ENCODE measurements at places on chromosomes 5 and 9.

- DNase-seq, result no peak
Measured at GRCh38 chr9:36871606-36872005, 162.5 kb downstream of the PAX5 start.

DNA sequence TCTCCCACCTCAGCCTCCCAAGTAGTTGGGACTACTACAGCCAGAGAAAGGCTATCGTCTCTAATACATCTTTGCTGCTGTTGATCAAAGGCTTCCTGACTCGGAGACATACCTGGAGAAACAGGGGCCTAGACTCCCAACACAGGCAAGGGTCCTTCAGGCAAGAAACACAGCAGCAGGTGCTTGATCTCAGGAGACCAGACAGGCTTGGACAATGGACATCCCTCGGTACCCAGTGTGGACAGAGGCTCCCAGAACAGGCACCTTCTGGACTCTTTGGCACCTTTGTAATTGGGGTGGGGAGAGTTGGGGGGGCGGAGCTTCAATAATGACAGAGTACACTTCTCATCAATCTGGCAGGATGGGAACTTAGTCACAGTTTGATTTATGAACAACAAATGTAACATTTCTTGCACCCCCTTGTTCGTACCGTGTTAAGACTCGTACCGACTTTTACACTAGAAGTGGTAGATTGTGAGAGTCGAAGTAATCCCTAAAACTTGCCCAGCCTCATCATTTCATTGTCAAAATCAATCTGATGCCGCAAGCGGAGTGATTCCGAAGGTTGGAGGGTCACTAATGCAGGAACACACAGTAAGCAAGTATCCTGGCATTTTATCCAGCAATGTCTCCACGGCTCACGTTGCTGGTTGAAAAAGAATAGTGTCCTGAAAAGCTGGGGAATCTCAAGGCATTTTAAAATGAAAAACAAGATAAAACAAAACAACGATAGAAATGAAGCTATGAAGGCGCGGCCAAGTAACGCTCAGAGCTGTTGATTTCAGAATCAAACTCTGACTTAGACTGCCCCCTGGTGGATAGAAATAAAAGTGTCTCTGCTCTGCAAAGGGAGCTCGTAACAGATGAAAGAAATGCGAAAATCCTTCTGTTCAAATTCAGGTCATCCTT is 46.4 kb upstream of the STK32A start:
- peak; percentile 24 for DNase-seq

DNA sequence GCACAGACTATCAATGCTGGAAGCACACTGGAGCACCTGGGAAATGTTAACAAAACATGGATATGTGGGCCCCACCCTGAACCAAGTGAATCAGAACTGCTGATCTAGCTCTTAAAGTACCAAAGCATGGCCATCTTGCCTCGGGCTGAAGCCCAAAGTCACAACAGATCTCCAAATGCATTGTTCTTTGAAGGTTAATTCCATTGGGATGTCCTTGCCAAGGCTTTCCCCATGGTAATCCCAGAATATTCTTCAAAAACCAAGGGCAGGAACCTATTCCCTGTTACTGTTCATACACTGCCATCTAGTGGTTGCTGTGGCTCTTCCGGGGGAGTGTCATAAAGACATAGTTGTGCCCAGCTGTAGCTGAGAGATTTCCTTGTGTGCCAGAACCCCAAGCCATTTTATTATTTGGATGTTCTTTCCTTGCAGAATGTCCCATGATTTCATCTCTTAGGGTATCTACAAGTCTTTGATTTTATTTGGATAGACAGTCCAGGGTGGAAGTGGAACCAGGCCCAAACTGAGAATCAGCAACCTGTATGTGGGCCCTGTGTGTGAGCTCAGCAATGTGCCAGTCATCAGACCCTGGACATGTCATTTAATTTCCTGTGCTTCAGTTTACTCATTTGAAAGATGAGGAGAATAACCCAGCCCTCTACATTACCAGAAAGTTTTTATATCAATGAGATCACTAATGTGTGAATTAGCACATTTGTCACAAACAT is 290.0 kb downstream of the ACTL7B start:
- peak; percentile 77 for DNase-seq

DNA sequence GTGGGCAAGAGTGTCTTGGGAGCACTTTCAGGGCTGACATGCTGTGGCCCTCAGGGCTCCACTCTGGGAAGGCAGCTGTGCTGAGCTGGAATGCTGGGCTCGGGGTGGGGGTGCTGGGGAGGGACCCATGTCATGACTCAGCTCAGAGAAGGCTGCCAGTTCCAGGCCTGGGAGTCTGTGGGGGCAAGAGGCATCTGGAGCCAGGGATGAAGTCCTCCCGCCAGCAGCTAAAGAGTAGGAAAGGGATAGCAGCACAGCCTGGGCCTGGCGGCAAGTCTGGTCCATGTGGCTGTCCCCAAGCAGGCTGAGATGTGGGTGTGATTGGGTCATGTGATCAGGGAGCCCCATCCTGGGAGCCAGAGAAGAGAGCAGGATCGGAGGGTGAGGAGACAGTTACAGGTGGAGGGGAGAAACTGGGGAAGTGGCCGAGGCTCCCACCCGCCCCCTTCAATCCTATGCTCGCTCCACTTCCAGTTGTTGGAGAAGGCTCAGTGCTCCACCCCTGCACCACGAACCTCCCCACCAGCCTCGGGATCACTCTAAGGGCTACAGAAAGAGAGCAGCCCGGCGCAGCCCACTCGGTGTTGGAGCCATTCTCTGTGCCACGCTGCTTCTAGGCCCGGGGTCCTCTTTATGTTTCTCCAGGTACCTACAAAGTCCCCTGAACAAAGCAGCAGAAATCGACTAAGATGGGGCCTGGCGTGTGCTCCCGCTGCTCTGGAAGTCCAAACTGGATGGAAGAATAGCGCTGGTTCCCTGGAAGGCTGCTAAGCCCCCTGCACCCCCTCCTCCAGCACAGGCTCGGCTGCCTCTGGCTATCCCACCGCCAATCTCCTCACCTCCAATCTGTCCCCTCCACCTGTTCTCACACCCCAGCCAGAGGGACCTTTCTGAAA is 12.0 kb downstream of the PDGFRB start:
- peak; percentile 80 for DNase-seq

GRCh38 chr9:21412107-21412506 is 3.2 kb downstream of the IFNA8 start:
- no peak for DNase-seq

DNA sequence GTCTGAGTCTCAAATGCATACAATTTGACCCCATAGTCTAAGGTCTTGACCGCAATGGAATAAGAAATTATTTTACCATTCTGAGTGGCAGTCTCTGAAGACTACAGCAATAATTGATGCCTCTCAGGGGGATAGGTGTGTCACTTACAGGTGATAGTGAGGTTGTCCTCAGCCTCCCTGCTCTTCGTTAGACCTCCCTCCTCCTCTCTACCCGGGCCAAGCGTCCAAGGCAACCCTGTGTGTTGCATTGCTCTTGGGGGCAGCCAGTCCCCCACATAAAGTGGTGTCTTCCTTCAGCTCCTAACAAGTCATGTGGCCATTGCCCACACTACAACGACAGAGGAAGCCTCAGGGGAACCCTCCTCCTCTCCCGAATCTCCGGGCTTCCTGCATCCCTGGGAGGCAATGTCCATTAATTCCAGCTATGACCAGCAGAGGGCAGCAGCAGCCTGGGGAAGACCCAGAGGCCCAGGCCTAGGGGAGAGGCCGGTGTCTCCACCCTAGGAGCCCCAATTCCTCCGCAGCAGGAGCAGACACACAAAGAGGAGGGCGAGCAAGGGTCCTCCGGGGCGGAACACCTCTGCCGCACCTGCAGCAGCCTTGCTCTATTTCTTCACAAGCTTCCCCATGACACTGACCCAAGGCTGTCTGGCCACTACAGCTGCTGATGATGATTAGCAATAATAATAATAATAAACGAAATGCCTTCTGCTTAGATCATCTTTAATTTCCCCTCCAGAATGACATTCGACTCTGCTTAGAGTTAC is 134.8 kb downstream of the KCNIP1 start:
- peak; percentile 76 for DNase-seq

DNA sequence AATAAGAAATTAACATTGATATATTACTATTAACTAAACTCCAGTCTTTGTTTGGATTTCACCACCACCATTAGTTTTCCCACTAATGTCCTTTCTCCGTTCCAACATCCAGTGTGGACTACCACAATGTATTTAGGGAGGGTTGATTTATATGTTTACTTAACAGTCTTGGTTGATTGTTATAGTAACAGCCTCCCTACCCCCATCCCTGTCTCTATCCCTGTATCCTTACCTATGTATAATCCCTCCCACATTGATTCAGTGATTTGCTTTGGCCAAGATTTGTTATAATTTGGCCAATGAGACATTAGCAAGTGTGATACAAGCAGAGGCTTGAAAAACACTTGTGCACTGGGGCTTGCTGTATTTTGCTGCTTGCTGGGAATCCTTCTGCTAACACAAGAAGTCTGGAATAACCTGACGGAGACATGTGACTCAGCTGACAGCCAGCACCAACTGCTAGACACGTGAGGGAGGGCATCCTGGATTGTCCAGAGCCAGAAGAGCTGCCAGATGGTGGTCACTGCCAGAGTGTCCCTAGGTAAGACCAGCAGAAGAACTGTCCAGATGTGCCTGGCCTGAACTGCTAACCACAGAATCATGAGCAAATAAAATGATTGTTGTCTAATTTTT is 51.2 kb upstream of the TCF7 start:
- no peak for DNase-seq

GRCh38 chr9:126942399-126942798 is 27.8 kb downstream of the RALGPS1 start:
- DNase-seq, result no peak

GRCh38 chr5:179405054-179405416 is 59.8 kb upstream of the ADAMTS2 start:
- no peak for DNase-seq

DNA sequence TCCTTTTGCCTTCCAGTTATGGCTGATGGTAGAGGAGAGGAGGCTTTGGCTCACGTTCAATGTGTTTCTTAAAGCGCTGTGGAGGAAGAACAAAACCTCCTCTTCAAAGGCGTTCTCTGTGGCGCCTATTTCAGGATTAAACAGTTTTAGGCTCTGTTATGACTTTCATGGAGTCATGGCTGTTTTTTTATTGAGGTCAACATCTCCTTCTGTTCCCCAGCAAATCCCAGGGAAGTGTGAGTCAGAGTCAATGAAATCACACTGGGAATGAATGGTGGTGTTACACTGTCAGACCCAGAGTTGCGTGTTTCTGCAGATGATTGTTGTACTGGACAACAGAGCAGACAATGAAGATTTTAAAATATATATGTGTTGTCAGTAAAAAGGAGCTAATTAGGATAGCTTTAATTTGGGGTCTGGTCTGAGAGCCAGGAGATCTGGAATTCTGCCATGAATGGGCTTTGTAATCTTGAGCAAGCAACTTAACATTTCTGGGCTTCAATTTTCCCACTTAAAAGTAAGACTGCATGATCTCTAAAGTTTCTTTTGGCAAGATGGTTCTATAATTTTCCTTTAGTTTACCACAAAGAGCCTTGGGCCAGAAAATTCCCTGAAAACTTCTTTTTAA is 240.7 kb downstream of the CSNK1G3 start:
- DNase-seq, result peak; percentile 3

DNA sequence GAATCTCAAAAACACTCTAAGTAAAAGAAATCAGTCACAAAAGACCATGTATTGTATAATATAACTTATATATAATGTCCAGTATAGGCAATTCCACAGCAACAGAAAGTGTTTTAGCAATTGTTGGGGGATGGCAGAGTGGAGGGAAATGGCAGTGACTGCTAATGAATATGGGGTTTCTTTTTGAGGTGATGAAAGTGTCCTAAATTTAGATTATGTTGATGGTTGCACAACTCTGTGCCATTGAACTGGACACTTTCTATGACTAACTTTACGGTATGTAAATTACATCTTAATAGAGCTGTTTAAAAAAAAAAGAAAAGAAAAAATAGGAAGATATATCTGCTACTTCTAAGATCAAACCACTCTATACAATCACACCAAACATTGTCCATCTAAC is 124.9 kb upstream of the ZNF462 start:
- no peak for DNase-seq

GRCh38 chr5:148996270-148996669 is 66.6 kb downstream of the SH3TC2 start:
- DNase-seq, result no peak

DNA sequence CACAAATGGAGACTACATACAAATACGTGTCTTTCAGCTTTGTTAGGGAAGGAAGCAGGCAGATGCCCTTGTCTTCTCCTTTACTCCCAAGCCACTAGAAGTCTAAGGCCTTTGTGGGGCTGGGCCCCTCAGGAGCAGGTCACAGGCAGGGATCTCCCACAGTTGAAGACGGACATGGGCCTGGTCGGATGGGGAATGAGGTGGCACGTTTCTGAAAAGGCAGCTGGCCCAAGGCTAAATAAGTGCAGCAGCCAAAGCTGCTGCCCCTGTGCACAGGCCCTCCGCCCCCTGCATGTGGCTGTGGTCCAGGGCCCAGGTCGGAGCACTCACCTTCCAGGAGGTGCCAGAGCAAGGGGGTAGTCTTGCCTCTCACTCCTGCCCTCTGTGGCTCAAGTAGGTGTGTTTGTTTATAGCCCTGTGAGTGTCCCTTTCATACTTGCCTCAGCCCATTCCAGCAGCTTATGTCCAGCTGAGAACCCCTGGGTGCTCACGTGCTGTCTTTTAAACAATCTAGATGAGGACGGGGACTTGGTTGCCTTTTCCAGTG is 1.8 kb downstream of the SQSTM1 start:
- DNase-seq, result no peak

- peak; percentile 89 for DNase-seq
Measured at GRCh38 chr5:38556599-38557307, at the start of gene LIFR. Gene LIFR, minus strand, starts transcription at chr5:38556646. Its CDS starts 25,999 bp downstream, at chr5:38530647.

- no peak for DNase-seq
Measured at GRCh38 chr5:119319401-119319800, 36.4 kb upstream of the TNFAIP8 start.

- DNase-seq, result peak; percentile 33
Measured at GRCh38 chr5:61330341-61330844, 1.7 kb upstream of the ZSWIM6 start.

DNA sequence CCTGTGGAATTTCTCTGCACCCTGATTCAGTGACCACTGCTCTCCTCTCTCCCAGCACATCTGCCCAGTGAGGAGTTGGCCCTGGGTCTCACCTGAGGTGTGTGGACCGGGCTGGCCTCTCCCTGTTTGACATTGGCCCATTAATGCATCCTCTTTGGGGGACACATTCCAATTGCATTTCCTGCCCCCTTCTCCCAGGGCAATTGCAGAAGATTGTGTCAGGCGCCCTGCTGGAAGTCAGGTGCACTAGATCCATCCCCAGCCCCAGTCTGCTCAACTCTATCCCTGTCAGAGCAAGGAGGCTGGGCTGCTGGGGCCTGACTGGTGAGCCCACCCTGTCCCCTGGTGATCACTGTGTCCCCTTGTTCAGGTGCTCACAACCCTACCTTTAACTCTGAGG is 84.5 kb downstream of the LMX1B start:
- no peak for DNase-seq

GRCh38 chr9:115422932-115423440 is 305.0 kb upstream of the TNC start:
- no peak for DNase-seq

- DNase-seq, result no peak
Measured at GRCh38 chr9:19629488-19629887, 159.3 kb downstream of the SLC24A2 start.

- no peak for DNase-seq
Measured at GRCh38 chr5:143176048-143176447, 227.4 kb downstream of the NR3C1 start.
